ENCODE measurements at places on chromosomes 6 and 20. TPM values are rescaled to one million over a fixed set of nuclear protein-coding genes. Genes with fewer than 3 reads are reported as not detected.

DNA sequence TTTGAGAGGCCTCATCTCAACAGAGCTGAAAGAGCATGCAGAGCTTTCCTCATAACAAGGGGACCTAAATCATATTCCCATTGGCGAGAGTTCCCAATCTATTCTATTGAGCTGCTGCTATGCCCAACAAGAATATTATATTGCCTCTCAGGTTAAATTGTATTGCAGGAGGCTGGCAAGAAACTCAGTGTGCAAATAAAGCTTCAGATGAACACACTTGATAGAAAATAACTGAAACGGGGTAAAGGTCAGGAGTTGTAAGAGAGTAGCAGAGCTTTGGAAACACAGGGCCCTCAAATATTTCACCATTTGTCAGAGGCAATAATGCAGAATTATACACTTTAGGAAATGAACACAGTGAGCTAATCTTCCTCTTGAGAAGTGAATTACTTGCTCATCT lies 364.3 kb upstream of the SPTLC3 start:
- DNase-seq = no peak

GRCh38 chr20:19015351-19016139 lies 196.9 kb upstream of the SLC24A3 start:
- DNase-seq = no peak

GRCh38 chr6:115811541-115811940 lies 249.2 kb downstream of the FRK start:
- no peak for DNase-seq

DNA sequence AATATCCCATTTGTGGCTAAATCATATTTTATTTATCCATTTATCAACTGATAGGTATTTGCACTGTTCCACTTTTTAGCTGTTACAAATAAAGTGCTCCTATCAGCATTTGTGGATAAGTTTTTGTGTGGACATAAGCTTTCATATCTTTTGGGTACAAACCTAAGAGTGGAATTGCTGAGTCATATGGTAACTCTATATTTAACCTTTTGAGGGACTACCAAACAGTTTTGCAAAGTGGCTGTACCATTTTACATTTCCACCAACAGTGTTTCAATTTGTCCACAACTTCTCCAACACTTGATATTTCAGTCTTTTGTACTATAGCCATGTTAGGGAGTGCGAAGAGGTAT lies 23.6 kb upstream of the ECHDC1 start:
- no peak for DNase-seq

DNA sequence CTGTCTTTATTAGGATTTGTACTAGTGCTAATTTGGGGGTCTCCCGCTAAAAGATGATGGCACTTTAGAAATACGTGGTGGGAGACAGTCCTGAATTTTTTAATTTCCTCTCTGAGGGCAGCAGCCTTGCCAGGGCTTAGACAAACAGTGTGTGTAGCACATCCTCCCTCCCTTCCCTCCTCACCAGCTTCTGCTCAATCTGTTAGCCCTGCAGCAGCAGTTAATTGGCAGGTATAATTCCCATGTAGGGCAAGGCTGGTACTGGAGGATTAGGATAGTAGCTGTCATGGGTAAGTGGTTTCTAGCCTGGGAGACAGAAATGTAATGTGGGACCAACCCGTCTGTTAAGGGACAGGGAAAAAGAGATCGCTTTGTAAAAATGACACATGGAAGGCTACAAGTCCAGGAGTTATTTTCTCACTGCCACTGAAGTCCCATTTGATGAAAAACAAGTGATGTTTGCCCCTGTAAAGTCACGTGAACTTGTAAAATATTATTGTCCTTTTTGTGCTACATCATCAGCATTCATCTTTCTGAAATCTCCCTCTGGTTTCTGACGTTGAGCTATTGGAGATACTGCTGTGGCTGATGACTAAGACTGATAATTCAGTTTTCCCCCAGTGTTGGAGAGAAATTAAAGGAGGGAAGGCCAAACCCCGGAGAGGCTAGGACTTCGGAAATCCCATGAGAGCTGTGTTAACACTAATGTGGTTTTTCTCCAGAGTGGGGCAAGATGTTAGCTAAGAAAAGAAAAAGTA lies 40.6 kb downstream of the CTNNBL1 start:
- DNase-seq = no peak

- DNase-seq = no peak
Observed at GRCh38 chr6:515267-515666, 123.7 kb downstream of the IRF4 start.

DNA sequence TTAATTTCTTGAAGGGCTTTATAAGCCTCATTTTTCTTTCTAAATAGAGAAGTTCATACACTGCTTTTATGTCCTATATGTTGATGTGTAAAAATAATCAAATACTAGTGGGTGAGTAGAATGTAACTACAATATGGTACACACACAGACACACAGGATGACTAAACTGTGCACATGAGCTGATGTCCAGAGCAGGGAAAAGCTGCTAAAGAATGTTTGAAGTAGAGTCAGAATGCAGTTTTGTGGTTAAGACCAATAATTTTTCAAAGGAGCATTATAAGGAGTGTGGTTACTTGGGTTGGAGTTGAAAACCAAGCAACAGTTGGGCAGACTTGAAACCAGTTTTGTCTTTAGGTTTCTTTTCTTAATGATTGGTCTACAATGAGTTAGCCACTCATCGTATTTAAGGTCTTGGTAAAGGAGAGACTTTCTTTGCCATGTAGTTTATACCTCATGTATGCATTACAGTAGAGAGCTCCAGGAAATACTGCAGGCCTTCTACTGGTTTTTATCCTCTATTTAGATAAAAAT lies 196.6 kb downstream of the ESR1 start:
- no peak for DNase-seq

The GPX5 gene
- total RNA-seq = not detected

The HDGFL1 gene
- not detected for total RNA-seq

The LBP gene
- 0.07 TPM for total RNA-seq
